Activated naive CD8-positive, alpha-beta T cell treated with anti-CD3 and anti-CD28 coated beads, Interleukin-2, amount 50 U/mL, for 24 hours (primary cell): ENCODE measurements at places on chromosomes 5 and 9.

DNA sequence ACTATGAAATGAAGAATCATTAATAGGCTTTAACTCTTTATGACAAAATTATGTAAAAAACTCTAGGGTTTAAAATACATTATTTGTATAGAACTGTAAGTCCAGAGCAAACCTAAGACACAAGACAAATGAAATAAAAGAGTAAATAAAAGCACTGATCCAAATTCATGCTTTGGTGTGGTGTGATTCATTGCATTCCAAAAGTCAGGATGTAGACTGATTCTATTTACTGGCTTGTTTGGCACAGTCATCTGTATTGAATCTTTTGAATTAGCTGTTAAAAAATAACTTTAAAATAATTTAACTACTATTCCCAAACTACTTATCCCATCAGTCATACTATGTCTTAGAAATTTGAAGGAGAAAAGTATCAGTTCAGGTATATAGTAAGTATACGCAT lies 31.1 kb downstream of the IL4 start:
- no peak overlapping the region for H3K4me3 ChIP-seq
- no peak for DNase-seq
- H3K27me3 ChIP-seq, result no peaks in the 10 kb centered on the region
- H3K36me3 ChIP-seq, result peaks cover 24% of the 10 kb centered on the region

DNA sequence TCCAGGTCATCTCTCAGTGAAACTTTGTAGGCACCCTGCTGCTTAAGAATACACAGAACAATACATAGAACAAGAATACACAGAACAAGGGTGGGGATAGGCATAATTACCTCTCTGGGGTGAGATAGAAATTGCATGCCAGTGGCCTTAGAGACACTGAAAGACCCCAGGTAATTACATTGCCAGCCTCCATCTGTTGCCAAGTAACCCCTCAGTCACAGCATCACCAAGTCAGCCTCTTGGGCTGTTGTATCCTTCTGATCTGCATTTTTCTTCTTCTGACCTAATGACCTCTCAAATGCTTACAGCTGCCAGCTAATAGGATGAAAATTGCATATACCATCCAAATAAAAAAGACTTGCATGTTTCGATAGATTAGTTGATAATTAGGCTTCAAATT lies 167.7 kb downstream of the GRIA1 start:
- H3K4me3 ChIP-seq, result no peak overlapping the region
- no peaks in the 10 kb centered on the region for H3K27me3 ChIP-seq
- no peak for DNase-seq
- H3K36me3 ChIP-seq, result no peaks in the 10 kb centered on the region
- H3K4me1 ChIP-seq, result no peaks in the 10 kb centered on the region
- H3K27ac ChIP-seq, result no peak overlapping the region

DNA sequence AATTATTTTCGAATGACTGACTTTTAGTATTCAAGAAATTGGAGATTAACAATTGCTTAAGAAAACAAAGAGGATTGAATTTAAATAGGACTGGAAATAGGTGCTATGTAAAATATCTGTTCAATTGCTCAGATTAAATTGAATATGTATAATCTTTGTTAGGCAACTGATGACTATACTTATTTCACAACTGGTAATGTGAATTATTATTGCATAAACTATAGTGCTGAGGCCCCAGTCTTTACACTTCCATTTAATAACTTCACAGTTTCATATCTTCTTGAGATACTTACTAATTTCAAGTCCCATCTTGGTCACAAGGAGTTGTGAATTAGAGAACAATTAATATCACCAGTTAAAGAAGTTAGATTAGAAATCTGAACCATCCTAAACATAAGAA lies 16.7 kb downstream of the CEP78 start:
- DNase-seq, result no peak
- peaks cover 41% of the 10 kb centered on the region for H3K36me3 ChIP-seq
- H3K4me3 ChIP-seq, result no peak overlapping the region
- no peak overlapping the region for H3K27ac ChIP-seq

GRCh38 chr9:72327631-72328030 lies 37.4 kb downstream of the ZFAND5 start:
- DNase-seq, result no peak
- no peak overlapping the region for H3K4me3 ChIP-seq
- H3K27ac ChIP-seq, result no peak overlapping the region
- no peaks in the 10 kb centered on the region for H3K36me3 ChIP-seq

GRCh38 chr5:11075035-11075805 lies 314.2 kb upstream of the DAP start:
- DNase-seq, result no peak
- no peak overlapping the region for H3K27ac ChIP-seq
- no peak overlapping the region for H3K4me3 ChIP-seq
- H3K4me1 ChIP-seq, result no peaks in the 10 kb centered on the region

DNA sequence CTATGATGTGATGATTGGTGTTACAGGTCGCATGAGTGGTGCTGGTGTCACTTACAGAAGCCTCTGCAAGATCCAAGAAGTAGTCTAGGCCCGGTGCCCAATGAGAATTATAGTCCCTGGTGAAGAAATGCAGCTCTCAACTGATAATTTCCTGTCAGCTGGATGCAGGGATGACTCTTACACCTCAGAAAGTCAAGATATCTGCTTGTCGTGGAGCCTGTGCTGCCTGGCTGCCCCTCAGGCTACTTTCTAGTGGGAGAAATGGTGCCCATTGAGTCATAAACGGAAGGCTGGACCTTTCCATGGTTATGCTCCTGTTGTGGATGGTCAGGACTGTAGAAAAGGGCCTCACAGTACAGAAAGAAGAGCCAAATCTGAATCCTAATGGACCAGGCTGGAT lies 46.8 kb upstream of the NXNL2 start:
- H3K27ac ChIP-seq, result no peak overlapping the region
- no peak overlapping the region for H3K4me3 ChIP-seq
- DNase-seq, result no peak
- no peaks in the 10 kb centered on the region for H3K4me1 ChIP-seq
- H3K36me3 ChIP-seq, result peaks cover 4% of the 10 kb centered on the region

DNA sequence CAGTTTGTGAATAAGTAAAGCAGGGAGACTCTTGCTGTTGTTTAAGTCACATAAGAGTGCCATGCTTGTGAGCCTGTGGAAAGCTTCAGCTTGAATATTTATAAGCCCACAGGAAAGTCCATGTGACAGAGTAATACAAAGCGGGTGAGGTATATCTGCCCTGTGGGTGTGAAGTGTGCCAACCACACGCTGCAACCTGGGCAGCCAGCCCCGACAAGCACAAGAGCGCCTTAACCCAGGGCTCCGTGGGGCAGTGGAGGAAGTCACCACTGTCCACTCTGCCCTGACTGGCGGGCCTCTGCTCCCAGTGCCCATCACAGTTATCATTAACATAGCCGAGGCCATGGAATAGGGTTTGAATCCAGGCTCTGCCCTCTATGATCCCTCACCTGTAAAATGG lies 132.2 kb downstream of the SCAMP1 start:
- no peaks in the 10 kb centered on the region for H3K27me3 ChIP-seq
- no peak overlapping the region for H3K4me3 ChIP-seq
- no peak overlapping the region for H3K27ac ChIP-seq
- H3K4me1 ChIP-seq, result peaks cover 2% of the 10 kb centered on the region

DNA sequence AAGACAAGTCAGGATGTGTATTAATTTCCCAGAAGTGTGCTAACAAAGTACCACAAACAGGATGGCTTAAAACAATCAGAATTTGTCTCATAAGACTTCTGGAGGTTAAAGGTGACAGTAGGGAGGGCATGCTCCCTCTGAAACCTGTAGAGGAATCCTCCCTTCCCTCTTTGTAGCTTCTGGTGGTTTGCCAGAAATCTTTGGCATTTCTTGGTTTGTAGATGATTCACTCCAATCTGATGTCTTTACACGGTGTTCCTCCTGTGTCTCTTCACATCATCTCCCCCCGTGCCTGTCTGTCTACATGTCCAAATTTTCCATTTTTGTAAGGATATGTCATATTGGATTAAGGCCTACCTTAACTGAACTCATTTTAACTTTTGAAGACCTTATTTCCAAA lies 471.5 kb downstream of the ZNF608 start:
- H3K27ac ChIP-seq, result no peak overlapping the region
- DNase-seq, result no peak
- no peaks in the 10 kb centered on the region for H3K36me3 ChIP-seq
- no peak overlapping the region for H3K4me3 ChIP-seq

DNA sequence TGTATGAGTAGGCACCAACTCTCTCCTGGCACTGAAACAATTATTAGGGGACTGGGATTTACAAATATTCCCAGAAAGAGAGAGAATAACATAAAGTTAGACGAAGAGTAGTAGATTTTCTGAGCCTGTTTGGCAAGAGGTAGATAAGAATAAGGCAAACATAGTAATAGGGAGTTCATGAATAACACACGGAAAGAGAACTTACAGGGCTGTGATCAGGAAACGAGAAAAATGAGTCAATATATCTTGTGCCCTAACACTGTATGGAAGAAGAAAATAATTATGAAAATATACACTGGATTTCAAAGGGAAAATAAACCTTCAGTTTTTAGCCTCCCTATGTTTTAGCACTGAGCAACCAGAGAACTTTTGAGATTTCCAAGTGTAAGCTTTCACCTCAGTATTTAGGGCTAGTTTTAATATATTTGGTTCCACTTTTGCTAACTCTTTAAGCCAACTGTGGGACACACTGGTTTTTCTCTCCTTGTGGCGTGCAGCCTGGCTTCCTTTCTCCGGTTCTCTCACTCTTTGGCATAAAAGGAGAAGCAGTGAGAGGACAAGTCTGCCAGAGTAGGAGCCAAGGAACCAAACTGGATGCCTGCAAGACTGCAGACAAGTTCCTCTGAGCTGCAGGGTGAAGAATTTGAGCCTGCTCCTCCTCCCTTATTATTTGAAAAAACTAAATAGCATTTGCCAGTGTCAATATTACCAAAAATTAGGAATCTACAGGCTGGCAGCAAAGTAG lies 6.6 kb upstream of the KCNN2 start:
- H3K27ac ChIP-seq, result no peak overlapping the region
- no peaks in the 10 kb centered on the region for H3K4me1 ChIP-seq
- no peak for DNase-seq
- H3K27me3 ChIP-seq, result peaks cover 21% of the 10 kb centered on the region
- H3K4me3 ChIP-seq, result no peak overlapping the region

DNA sequence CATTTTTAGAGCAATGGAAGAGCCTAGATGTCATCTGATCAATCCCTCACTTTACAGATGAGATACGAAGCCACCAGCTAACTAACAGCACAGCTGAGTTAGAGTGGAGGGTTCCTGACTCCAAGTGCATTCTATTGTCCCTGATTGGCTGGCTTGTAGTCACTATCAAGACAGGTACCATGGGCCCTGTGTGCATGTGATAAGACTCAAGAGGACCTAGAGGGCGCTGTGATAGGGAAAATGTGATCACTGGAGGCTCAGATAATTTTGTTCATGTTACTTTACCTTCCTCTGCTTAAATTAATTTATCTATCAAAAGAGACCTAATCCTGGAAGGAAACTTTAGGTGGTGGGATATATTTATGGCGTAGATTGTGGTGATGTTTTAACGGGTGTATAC lies 19.5 kb upstream of the SNAPC3 start:
- no peaks in the 10 kb centered on the region for H3K36me3 ChIP-seq
- H3K4me1 ChIP-seq, result no peaks in the 10 kb centered on the region
- no peak overlapping the region for H3K27ac ChIP-seq
- no peak overlapping the region for H3K4me3 ChIP-seq

DNA sequence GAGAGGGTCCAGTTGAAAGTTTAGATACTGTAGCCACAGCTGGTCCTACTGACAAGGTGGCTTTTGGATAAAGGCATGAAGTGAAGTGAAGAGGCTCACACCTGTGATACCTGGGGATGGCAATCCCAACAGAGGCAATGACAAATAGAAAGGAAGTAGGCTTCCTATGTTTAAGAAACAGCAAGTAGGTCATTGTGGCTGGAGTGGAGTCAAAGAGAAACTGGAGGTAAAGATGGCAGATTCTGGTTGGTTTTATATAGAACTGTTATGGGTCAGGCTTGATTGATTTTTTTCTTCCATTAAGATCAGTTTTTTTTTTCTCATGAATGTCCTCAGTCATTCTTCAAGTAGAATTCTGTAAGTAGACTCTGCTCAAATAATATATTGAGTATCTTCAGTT lies 79.5 kb downstream of the ANXA1 start:
- peaks cover 8% of the 10 kb centered on the region for H3K4me1 ChIP-seq
- no peak overlapping the region for H3K4me3 ChIP-seq
- peaks cover 18% of the 10 kb centered on the region for H3K27me3 ChIP-seq
- no peaks in the 10 kb centered on the region for H3K36me3 ChIP-seq

GRCh38 chr5:133746834-133747233 lies 134.5 kb upstream of the FSTL4 start:
- peaks cover 6% of the 10 kb centered on the region for H3K4me1 ChIP-seq
- peak; percentile 47 for DNase-seq
- H3K27ac ChIP-seq, result no peak overlapping the region
- no peak overlapping the region for H3K4me3 ChIP-seq

- H3K4me1 ChIP-seq, result no peaks in the 10 kb centered on the region
- no peak overlapping the region for H3K4me3 ChIP-seq
- H3K27me3 ChIP-seq, result no peaks in the 10 kb centered on the region
Measured at GRCh38 chr5:127878174-127878750, 175.1 kb downstream of the CCDC192 start.

DNA sequence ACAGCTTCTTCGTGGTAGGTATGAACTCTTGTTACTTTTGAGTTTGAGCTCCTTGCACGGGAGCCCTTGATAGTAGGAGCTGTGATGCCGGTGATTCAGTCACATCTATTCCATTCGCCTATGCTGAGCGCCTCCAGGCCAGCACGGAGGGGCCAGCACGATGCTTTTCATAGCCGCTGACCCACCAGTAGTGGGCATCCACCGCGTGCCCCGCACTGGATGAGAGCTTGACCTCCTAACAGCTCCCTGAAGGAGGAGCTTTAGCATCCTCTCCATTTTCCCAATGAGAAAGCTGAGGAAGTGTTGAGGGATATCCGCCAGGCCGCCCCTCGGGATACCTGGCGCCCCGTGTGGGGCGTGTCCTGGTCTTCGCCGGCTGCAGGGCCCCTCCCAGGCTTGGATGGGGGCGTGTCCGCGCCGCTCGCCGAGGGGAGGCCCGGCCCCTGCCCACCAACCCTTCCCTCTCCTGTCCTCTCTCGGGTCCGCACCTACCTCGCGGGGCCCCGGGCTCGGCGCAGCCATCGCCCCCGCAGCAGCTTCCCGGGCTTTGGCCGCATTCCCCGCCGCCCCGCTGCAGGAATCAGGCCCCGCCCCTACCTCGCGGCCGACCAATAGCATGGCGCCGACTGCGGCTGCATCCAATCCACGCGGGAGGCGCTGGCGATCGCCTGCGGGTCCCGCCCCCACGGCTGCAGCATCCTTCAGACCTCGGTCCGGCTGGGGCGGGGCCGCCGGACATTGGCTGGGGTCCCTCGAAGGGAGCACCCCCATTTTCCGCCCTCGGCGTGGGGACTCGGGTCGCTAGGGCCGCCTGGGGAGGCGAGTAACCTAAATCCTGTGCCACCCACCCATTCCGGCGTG lies at the start of gene PIP5KL1:
Gene PIP5KL1 (minus strand): TSS at position 547 of the 861 bp plus-strand sequence. CDS start 25 bp downstream, at position 522.
- peak within 1 kb of the TSS; percentile 52 for H3K27ac ChIP-seq
- peaks cover 13% of the 10 kb centered on the region for H3K27me3 ChIP-seq
- H3K36me3 ChIP-seq, result peaks cover 4% of the 10 kb centered on the region
- peak within 1 kb of the TSS; percentile 67 for H3K4me3 ChIP-seq
- DNase-seq, result peak; percentile 81
- H3K4me1 ChIP-seq, result peaks cover 35% of the 10 kb centered on the region
